HepG2 (cell line): ENCODE measurements at places on chromosomes 13 and 19. TPM values are rescaled to one million over a fixed set of nuclear protein-coding genes. Genes with fewer than 3 reads are reported as not detected.

- DNase-seq, result no peak
These were observed 18.8 kb upstream of the ZNF607 start for GRCh38 chr19:37738371-37738770.

DNA sequence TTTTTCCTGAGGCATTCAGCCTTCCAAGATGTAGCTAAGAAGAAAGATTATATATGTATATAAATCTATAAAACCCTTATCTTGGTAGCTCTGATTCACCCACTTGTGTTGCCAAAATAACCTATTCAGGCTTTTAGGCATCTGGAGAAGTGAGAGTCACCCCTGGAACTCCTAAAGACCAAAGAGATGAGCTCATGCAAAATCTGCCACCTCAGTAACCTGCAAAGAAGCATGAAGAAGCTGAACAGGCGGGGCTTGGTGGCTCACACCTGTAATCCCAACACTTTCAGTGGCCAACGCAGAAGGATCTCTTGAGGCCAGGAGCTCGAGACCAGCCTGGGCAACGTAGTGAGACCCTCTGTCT, 393.7 kb downstream of the FOXO1 start:
- DNase-seq, result no peak

- DNase-seq, result no peak
These were observed 105.3 kb downstream of the RGCC start for GRCh38 chr13:41562541-41563178.

DNA sequence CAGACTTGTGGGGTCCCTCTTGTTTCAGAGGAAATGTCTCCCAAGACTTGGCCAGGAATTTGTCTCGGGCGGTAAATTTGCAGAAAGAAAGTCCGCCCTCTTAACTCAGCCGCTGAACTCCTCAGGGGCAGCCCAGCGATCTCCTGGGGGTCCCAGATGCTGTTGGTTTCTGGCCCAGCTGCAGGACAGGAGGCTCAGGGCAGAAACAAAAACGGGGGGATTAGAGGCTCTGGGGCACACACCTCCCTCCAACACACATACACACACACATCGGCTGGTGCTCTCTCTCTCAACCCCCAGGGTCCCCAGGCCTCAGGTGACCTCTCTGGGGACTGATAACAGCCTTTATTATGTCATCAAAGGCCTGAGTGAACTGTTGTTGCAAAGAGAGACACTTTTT, 7.1 kb downstream of the ARHGEF18 start:
- DNase-seq, result no peak

GRCh38 chr19:38399537-38399936, 3.4 kb upstream of the FAM98C start:
- DNase-seq, result no peak

- DNase-seq, result no peak
These were observed 19.6 kb upstream of the C19orf33 start for GRCh38 chr19:38284422-38284821.

DNA sequence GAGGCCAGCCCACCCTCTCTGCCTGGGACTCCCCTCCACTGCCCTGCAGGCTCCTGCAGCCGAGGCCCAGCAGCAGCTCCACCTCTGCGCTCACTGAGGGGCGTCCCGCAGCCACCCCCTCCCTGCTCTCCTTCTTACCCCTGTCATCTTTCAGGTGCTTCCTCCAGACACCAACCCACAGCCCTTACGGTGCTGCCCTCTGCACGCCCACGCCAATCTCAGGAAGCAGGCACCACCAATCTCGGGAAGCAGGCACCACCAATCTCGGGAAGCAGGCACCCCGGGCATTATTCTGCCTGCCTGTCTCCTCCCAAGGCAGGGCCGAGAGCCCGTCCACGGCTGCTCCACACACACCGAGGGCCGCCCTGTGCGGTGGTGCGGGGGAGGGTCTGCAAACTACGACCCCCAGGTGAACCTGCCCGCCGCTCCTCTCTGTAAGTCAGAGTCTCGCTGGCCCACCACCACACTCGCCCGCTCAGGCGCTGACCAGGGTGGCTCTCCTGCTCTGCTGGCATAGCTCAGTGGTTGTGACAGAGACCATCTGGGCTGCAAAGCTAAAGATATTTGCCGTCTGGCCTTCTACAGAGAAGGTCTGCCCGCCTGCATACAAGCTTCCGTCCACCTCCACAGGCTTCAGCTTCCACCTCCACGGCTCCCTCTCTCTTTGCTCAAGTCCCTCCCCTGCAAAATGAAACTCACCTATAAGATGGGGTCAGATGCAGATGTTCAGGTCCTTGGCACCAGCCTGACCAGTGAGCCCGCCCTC, 2.9 kb downstream of the LSM7 start:
- DNase-seq, result no peak

DNA sequence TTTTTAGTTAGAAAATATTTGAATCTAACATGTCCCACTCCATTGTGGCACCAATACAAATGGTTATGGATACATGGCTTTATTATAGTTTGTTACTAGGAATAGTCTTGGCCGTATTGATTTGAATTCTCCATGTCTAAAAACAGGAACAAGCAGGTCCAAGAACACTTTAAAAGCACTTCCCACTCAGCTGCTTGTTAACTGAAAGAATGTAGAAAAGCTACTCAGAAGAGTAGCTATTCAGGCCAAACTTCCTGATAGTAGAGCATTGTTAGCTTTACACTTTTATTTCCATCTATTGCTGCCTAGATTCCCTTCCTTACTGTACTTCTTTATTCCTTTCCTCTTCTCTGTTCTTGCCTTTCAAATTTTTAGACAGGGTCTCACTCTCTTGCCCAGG, 6.9 kb downstream of the PIBF1 start:
- DNase-seq, result no peak

GRCh38 chr19:42197375-42197817, 20.1 kb downstream of the DEDD2 start:
- no peak for DNase-seq

DNA sequence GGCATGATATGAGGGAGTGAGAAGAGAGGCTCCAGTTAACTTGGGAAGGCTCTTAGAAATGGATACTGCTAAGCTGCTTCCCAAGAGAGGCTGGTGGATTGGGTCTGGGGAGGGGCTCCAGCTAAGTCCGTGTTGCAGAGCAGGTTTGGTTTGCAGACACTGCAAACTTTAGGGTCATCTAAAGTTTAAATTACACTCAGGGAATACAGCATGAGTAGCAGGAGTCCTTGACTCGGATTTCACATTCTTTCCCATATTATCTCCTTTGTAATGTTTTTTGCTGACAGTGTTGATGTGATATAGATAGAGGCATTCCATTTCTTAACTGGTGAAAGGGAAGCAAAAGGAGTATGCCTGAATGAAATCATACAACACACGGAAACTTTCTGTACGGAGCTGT, 31.9 kb downstream of the SGCG start:
- no peak for DNase-seq

- no peak for DNase-seq
These were observed 184.2 kb downstream of the ABCC4 start for GRCh38 chr13:95117092-95117491.

GRCh38 chr19:38839816-38840582, 8.4 kb upstream of the ECH1 start:
- DNase-seq, result no peak

DNA sequence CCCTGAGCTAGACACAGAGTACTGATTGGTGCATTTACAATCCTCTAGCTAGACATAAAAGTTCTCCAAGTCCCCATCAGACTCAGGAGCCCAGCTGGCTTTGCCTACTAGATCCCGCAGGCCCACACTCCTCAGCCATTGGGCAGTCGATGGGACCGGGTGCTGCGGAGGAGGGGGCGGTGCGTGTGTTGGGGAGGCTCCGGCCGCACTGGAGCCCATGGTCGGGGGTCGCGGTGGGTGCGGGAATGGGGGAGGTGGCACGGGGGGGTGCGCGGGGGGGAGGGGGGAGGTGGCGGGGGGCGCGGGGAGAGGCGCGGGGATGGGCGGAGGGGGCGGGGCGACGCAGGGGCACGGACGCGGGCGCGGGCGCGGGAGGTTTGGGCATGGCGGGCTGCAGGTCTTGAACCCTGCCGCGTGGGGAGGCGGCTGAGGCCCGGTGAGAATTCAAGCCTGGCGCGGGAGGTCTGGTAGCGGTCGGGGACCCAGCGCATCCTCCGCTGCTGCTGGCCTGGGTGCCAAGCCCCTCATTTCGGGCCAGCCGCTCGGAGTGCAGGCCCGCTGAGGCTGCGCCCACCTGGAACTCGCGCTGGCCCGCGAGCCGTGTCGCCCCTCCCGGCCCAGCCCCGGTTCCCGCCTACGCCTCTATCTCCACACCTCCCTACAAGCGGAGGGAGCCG, 674.1 kb downstream of the SLITRK5 start:
- DNase-seq, result no peak

GRCh38 chr19:31770223-31770622, 421.0 kb upstream of the TSHZ3 start:
- DNase-seq, result no peak

DNA sequence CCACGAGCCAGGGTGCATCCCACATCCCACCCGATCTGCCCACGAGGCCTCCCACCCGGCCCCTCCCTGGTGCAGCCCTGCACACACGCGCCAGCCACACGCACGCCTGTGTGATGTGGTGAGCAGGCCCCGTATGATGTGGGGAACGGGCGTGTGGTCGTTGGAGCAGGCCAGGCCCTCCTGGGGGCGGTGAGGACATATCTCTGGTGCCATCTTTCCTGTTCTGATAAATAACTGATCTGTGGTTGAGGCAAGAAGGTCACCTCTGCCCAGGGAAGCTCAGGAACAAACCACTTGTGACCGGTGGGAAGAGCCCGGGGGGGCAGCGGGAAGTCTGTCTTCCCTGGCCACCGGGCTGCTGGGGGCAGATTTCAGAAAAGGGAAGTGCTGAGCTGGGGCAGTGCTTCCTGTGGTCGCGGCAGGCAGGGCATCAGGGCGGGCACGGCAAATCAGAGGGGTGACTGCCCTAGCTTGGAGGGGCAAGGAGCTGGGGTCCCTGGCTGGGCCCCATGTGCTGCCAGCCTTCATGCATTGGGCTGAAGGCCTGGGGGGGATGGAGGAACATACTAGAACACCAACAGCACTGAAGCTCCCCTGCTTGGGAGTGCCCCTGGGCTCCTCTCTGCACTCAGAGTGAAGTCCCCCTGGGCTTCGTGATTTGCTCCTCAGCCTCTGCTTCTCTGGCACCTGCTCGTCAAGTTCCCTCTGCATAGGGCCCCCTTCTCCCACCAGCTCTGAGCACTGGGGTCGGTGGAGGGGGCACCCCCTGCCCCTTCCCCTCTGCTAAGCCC, 35.2 kb upstream of the SLC7A10 start:
- DNase-seq, result no peak

DNA sequence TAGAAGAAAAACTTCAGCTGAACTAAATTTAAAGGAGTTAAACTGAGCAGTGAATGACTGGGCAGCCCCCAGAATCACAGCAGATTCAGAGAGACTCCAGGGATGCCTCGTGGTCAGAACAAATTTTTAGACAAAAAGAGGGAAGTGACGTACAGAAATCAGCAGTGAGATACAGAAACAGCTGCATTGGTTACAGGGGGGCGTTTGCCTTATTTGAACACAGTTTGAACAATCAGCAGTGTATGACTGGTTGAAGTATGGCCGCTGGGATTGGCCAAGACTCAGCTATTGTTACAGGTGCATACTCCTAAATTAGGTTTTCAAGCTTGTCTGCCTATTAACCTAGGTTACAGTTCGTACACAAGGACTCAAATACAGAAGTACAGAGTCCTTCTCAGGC, 2.2 kb upstream of the SPRYD7 start:
- peak; percentile 24 for DNase-seq

DNA sequence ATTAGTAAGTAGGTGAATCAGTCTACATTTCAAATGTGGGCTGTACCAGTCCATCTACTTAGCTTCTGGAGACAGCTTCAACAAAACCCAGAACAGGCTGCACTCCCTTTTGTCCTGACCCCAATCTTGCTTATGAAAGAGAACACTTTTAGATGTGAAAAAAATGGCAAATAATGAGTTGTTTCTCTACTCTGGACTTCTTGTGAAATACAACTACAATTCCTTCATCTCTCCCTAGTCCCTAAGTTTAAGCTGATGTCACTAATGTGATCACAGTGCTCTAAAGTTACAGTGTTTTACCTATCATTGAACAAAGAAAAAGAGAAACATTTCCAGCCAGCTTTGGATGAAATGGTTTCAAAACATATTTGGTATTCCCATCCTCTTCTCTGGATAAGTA, 183.9 kb downstream of the LHFPL6 start:
- no peak for DNase-seq

- DNase-seq, result no peak
These were observed 194.2 kb downstream of the NHLRC3 start for GRCh38 chr13:39232401-39232980.

DNA sequence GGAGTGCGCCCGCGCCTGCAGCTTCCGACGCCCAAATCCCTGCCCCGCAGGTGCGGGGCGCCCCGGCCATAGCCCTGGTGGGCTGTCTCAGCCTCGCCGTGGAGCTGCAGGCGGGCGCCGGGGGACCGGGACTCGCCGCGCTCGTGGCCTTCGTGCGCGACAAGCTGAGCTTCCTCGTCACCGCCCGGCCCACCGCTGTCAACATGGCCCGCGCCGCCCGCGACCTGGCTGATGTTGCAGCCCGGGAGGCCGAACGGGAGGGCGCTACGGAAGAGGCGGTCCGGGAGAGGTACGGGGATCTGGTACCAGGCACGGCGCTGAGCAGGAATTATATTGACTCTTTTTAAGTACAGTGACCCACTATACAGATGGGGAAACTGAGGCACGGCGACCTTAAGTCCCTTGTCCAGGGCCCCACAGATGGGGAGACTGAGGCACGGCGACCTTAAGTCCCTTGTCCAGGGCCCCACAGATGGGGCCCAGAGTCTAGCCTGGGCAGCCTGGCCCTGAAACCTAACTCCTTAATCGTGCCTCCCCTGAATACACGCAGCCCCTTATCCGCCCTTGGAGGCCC, 586 bp downstream of the MRI1 start:
- DNase-seq, result no peak

DNA sequence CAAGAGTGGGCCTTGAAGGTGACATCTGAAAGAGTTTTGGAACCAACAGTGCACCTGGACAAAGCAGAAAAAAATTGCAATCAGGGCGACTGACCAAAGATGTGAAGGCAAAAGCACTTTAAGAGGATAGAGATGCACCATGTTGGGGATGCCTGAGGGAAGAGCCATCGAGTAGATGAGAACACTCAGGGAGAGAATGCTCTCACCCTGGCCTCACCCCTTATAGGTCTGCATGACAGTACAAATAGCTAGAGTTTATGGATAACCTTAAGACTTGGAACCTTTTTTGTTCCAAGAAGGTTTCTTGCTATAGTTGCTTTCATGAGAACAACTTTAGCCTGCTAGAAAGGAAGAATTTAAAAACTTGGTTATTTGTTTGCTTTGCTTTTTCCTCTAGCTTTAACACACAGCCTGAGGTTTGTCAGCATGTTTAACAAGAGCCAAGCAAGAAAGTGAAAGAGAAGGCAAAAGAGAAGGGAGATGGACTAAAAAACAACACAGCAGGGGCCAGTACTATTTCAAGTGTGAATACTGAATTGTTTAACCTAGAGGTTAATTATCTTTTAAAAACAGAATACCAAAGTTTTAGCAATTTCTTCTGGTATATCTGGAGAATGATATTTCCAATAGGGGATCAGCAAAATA, 418.9 kb downstream of the DIAPH3 start:
- no peak for DNase-seq

The ZNF497 gene
- total RNA-seq, result 1.1 and 1.9 TPM in 2 replicates

The ZNF460 gene
- 44.8 and 76.3 TPM in 2 replicates for total RNA-seq

The ZNF653 gene
- 1.2 and 4.7 TPM in 2 replicates for total RNA-seq

The DLEU7 gene
- total RNA-seq, result not detected in 2 replicates

The CGB2 gene
- total RNA-seq, result not detected in 2 replicates

The ZNF112 gene
- 3.6 and 5.4 TPM in 2 replicates for total RNA-seq

The JAK3 gene
- 2.8 and 3.4 TPM in 2 replicates for total RNA-seq

The SLC25A41 gene
- total RNA-seq, result 0.32 and 0.33 TPM in 2 replicates

The CPAMD8 gene
- 0.28 and 0.29 TPM in 2 replicates for total RNA-seq

The SLITRK5 gene
- total RNA-seq, result not detected in 2 replicates

The CNN2 gene
- total RNA-seq, result 70.0 and 84.5 TPM in 2 replicates

The ZNF582 gene
- total RNA-seq, result 1.6 and 2.4 TPM in 2 replicates

The PRDX2 gene
- 381 and 425 TPM in 2 replicates for total RNA-seq

The ZNF135 gene
- not detected in 2 replicates for total RNA-seq

The ZNF726 gene
- total RNA-seq, result not detected in 2 replicates
